ENCODE measurements at places on chromosomes 1 and 21.

DNA sequence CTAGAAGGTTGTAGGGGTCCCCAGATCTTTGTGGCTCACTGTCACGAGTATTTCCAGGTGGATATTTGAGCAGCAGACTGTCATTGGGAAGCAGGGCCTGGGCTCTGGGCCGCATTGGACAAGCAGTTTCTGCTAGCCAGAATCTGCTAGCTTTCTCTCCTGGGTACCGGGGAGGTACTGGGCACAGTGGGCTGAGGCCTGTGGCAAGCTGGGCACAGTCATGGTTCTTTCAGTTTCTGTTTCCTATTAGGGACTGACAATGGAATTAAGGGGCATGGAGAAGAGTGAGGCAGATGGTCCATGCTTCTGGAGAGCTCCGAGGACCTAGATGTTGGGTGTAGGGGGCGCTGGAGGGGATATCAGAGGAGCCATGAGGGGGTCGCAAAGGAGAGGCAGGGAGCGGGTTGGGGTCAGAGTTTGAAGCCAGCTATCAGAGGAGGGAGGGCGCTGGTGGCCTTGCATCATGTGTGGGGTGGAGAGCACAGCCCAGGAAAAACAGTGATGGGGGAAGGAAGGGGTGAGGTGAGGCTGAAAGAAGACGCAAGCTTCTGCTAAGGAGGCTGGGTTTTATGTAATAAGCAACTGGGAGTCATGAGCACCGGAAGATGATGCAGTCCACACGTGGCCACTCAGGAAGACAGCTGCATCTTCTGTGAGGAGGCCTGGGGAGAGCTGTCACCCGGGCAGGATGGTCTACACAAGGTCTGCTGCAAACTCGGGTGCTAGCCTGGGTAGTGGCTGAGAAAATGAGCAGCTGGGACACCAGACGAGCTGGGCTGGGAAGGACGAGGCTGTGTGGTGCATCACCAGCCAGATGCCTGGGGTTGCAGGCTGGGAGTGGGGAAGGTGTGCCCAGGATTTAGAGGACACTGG is 72.7 kb downstream of the IER5 start:
- no peak for DNase-seq

- DNase-seq: no peak
These were observed 40.1 kb downstream of the DNM3 start for GRCh38 chr1:171881442-171881841.

- DNase-seq: no peak
These were observed 25.5 kb downstream of the CD84 start for GRCh38 chr1:160553778-160554177.

- no peak for DNase-seq
These were observed 31.1 kb upstream of the EYA3 start for GRCh38 chr1:28119556-28119955.

DNA sequence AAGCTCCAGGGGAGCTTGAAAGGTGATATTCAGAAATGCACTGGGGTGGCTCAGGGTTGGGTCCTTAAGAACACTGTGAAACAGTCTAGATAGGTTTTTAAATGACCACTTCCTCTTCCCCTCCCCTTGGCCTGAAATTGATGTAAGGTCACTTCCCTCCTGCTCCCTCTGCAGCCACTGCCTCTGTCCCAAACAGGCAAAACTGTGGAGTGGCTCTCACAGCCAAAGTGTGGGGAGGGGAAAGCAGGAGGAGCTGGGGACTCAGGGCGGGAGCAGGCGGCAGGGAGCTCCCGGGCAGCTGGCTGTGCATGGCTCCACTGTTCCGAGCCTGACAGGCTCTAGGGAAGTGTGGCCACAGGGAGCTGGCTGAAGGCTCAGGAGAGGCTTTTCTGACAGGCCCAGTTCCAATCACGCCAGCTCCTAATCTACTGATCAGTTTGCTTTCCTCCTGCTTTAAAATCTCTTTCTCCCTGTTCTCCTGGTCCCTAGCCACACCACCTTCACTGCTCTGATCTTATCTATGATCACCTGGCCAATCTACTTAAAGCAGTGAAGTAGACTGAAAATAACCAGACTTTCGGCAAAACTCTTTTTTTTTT is 5.1 kb upstream of the CSRP1 start:
- DNase-seq: no peak

GRCh38 chr1:188128761-188129160 is 1300.0 kb downstream of the PLA2G4A start:
- no peak for DNase-seq

- no peak for DNase-seq
These were observed 42.9 kb downstream of the VPS13D start for GRCh38 chr1:12272770-12273169.

DNA sequence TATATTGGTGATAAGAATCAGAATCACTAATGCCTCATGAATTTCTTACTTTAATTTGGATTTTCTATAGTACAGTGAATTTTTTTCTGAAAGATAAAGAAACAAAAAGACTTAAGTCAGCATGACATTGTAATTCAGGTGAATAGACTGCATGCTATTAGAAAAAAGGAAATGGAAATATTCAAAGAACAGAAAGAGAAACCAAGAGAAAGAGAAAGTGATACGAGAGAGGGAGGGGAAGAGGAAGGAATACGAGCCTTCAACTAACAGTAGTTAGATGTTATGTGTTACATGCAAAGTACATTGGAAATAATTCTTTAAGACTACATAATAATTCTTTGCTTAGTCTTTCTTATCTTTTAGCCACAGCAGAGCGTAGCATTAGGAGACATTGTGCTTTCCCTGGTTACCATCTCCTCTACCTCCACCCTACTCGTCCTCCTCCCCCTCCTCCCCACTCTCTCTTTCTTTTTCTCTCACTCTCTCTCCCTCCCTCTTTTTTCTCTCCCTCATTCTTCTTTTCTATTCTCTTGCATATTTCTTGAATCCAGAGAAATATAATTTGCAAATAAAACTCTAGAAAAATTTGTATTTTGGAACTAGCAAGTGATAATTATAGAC is 46.4 kb upstream of the ADGRL4 start:
- no peak for DNase-seq

- no peak for DNase-seq
These were observed 5.4 kb upstream of the DEDD start for GRCh38 chr1:161137881-161138280.

All from AG10803 (cell line).